Activated CD4-positive, alpha-beta T cell treated with anti-CD3 and anti-CD28 coated beads, Interleukin-2, amount 10 ng/mL, durations not matched to agents 7 days and 5 days (primary cell): ENCODE measurements at places on chromosomes 5 and 9.

DNA sequence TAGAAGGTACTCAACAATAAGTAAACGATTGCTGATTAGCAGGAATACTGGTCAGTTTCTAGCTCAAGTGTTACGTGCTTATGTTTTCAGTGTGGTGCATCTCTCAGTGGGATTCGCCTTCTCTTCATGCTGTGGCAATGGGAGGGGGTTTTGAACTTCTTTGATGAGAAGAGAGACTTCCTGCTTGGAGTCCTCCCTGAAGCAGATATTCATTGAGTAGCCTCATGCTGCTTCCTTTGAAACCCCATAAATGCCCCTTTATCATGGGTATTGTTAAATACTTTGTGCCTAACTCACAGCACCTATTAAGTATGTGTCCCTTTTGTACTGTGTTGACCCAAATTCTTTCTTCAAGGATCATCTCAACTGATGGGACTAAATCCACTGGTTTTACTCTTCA is 116.5 kb downstream of the DOCK8 start:
- no peak for DNase-seq

DNA sequence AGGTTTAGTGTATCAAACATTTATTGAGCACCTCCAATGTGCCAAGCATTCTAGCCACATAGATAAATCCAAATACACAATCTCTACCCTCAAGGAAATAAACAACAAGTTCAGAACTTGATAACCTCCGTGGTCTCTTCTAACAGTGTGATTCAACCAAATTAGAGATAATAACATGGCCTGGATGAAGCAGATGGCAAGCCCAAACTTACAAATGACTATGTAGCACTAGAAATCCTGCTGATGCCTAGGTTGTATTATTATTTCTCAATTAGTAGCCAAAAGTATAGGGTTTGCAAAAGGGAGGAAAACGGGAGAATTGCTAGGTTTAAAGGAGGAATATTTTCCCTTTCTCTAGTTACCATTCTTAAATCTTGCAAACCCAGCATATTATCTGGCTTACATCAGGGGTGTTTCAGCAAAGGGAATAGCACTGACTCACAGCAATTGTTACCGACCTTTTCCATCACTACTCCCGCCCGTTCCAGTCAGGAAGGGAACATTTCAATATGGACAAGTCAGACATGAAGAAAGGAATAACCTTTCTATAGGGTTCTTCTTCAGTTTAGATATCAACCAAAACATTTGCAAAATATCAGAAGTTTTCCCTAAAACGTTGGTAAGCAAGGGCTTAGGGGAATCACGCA is 2.3 kb downstream of the DPYSL3 start:
- DNase-seq: no peak

DNA sequence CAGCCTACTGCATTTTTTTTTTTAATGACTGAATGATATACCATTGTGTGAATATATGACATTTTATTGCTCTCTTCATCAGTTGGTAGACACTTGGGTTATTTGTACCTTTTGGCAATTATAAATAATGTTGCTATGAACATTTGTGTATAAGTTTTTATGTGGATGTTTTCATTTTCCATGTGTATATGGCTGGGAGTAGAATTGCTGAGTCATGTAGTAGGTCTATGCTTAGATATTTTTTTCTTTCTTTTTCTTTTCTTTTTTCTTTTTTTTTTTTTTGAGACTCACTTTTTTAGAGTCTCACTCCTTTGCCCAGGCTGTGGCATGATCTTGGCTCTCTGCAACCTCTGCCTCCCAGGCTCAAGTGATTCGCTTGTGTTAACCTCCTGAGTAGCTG is 32.9 kb upstream of the FAM120AOS start:
- no peak for DNase-seq

- peak; percentile 27 for DNase-seq
Measured at GRCh38 chr9:79583952-79584654, 12.3 kb downstream of the TLE4 start.

DNA sequence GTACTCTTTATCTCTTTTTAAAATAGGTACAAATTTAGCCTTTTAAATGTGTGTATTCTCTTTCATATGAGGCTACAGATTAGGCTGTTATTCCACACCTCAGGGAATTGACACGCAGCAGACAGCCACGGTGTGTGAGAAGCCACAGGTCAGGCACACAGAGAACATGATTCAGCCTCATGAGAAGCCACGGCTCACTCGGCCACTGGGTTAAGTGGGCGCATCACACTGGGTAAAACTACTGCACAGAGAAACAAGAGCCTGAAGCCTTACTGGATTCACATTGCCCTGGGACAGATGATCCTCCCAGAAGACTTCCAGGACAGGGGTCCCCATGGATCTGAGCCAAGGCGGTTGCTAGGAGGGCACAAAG is 28.2 kb downstream of the LPCAT1 start:
- no peak for DNase-seq

DNA sequence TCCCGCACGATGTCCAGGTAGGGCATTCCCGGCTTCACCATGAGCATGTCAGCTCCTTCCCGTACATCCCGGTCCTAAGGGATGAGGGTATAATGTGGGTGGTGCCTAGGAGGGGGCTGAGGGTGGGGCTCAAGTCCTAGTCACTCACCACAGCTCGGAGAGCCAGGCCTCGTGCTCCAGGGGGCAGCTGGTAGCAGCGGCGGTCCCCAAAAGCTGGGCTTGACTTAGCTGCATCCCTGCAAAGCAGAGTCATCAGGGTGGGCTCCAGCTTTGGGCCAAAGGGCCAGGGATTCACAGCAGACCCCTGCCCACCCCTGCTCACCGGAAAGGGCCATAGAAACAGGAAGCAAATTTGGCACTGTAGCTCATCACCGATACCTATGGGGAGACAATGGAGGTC is 11.6 kb downstream of the ALAD start:
- no peak for DNase-seq

GRCh38 chr9:12847561-12847960 is 72.7 kb downstream of the LURAP1L start:
- no peak for DNase-seq

DNA sequence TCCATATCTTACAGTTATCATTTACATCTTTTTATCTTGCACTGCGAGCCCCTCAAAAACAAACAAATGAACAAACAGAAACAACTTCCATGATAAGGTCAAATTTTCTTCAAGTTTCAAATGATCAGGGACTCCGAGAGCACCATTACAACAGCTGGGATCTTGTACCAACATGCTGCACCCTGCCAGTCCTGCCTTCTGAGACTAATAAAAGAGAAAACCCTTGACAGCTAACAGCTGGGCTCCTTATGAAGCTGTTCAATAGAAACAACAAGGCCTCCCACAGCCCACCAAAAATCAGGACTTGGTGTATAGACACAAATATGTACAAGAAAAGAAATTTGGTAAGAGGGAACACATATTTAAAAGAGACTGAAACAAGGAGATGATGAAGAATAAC is 985.3 kb upstream of the DMAC1 start:
- no peak for DNase-seq
